ENCODE measurements at places on chromosomes 5 and 9.

DNA sequence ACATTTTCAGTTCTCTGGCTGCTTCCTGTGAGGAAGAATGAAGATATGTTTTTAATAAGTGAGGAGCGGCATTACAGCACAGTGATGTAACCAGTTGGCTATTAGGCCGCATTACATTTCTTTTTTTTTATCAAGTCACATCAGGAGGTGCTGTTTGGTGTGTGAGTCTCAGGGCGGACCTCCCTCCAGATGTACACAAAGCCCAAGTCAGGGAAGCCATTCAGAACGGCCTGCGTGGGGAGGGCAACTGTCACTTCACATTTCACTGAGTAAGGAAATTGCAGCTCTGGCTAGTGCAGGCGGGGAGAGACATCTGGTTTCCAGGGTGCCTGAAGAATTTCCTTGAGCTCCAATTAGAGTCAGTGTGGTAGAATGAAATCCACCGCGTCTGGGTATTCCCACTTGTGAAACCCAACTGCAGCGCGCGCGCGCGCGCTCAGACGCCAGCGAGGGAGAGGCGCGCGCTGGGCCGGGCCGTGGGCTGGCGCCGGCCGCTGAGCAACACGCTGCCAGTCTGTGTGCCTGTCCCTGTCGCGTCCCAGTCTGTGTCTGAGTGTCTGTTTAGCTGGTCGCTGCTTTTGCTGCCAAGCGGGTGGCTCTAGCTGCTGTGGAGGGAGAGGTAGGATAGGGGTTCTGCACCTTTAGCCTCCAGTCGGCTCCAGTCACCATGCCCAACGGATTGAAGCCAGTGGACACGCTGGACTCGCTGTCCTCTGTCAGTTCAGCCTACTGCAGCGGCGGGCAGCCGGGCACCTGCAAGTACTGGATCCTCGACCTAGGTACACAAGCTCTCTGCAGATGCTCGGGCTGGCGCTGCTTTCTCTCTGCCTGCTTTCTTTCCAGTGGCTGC lies 140.8 kb upstream of the OTULINL start:
- no peak for DNase-seq

- DNase-seq, result no peak
Observed at GRCh38 chr5:116557669-116558271, 16.9 kb downstream of the SEMA6A start.

GRCh38 chr5:150022158-150022531 lies 21.6 kb downstream of the HMGXB3 start:
- DNase-seq, result no peak

DNA sequence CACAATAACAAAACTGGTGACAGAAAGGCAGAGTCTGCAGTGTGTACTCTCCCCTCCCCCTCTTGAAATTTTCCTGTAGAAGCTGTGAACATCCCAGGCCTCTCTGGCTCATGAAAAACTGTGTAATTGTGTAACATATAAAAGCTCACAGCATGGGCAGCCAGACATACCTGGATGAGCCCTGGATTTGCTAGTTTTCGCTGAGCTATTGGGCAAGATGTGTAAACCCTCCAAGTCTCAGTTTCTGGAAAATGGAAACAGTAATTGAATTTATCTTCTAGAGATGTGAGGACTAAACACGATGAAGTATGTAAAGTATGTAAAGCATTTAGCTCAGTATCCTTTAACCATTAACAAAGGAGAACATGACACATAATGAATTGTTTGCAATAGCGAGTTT lies 143.2 kb upstream of the ANKH start:
- DNase-seq, result no peak

DNA sequence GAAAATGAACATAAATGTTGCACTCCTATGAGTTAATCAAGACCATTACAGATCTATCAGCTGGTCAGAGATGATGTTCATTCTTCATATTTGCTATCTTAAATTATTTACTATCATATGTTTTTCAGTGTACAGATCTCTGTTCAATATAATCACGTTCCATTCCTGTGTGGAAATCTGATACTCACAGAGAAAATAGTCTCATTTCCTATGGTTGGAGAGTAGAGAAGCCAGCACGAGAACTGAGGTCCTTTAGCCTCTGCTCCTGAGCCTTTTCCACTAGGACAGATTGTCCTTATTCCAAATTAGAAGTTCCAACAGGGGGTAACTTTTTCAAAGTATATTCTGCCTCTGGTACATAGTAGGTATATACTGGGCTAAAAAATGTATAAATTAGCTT lies 29.2 kb downstream of the UGCG start:
- no peak for DNase-seq

All from thymus (tissue), 14 donors.